ENCODE measurements at places on chromosomes 1 and 21.

DNA sequence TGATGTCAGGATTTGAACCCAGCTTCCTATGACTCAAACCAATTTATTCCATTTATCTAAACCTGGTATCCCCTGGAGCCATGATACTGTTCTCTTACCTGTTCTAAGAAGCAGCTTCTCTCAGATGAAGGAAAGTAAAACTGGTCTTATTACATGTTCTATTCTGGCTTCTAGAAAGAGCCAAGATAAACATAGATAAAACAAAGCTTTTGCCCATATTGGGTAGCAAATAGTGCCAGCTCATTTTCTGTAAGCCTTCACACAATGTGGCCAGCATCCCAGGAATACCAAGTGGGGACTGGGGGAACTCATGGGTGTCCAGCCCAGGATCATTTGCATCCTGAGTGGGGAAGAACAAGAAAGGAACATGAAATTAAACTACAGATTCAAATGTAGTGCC, 53.5 kb upstream of the EPHA8 start:
- no peak for DNase-seq

GRCh38 chr1:226733876-226734275, 5.2 kb downstream of the ITPKB start:
- no peak for DNase-seq

DNA sequence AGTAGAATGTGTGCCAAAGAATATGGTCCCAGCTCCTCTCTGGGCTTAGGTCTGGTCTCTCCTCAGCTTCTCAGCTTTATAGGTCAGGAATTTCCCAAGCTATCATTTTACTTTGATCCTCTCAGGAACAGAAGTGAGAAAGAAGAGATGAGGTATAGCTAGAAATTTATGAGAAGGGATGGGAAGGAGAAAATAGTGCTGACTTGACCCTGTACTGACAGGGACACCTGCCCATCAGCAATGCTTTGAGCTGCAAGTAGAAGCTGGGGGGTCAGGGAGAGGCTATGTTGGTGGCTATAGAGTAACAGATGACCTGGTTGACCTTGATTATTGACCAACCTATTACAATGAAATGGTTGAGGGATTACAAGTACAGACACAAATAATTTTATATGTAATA, 75.0 kb downstream of the XCL2 start:
- no peak for DNase-seq

DNA sequence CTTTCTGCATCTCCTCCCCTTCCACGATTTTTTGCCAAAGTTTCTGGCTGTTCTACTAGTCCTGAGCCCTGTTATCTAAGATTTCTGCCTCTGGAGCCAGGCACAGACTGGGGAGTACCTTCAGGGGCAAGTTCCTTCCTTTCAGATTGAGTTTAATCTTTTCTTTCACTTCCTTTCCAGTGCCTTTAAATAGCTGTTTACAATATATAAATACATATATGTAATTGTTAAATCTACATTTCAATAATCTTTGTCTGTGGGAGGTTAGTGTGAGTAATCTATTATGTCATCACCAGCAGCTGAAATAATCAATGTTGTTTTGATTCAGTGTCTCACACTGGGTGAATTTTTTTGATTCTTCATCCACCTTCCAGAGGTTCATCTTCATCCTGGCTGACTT, 31.8 kb downstream of the DIPK1A start:
- peak; percentile 26 for DNase-seq

- DNase-seq, result no peak
These were observed 2.5 kb downstream of the FMN2 start for GRCh38 chr1:240094041-240094722.

DNA sequence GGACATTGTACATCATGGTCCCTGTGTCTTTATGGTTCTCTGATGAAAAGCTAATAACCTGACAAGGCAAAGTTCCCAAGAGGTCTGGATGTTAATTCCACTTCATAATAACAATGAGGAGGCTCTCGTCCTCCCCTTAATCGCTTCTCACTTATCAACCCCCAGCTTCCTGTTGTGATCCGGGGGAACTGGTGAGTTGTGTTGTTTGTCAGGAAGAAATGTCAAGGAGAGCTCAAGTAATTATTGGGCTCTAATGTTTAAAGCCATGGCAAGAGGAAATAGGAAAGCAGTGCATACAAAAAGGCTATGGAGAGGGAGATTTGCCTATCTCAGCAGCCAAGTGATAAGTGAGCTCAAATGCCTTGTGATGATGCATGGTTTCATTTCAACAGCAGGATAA, 42.8 kb upstream of the RASAL2 start:
- DNase-seq, result no peak
